Fibroblast of skin of left biceps (primary cell): ENCODE measurements at places on chromosomes 1 and 21.

DNA sequence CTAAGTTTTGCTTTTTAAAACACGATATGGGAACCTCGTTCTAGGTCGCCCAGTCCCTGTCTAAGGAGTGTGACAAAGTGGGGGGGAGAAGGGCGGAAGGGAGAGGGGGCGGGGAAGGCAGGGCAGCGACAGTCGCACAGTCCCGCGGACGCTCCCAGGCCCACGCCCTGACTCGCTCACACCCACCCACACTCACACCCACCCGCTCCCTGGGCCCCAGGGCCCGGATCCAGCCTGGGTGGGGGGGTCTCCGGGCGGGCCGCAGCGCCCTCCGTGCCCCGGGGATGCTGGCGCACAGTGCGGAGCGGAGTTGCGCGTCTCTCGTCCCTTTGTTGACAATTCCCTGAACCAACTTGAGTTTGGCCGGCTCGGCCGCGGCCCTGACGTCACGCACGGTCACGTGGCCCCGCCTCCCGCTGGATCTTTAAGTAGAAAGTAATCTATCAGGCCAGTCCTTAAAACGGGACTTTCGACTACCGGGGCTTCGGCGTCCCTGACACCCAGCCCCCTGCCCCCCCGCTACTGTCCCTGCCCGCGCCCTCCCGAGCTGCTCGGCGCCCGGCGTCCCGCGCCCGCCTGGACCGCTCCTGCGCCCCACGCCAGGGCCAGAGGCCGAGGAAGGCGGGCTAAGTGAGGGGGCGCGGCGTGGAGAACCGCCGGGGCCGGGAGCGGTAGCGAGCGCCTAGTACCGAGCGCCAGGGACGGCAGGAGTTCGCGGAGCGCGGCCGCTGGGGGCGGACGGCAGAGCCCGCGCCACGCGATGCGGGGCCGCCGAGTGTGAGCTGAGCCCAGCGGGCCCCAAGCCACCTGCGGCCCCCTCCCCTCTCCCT lies at the start of gene FOXD3:
Gene FOXD3 (plus strand): TSS at position 454 of the 830 bp plus-strand sequence. CDS start 492 bp downstream, outside the sequence.
- no peak for DNase-seq

GRCh38 chr1:14603645-14604044 lies 5.2 kb downstream of the KAZN start:
- no peak for DNase-seq

DNA sequence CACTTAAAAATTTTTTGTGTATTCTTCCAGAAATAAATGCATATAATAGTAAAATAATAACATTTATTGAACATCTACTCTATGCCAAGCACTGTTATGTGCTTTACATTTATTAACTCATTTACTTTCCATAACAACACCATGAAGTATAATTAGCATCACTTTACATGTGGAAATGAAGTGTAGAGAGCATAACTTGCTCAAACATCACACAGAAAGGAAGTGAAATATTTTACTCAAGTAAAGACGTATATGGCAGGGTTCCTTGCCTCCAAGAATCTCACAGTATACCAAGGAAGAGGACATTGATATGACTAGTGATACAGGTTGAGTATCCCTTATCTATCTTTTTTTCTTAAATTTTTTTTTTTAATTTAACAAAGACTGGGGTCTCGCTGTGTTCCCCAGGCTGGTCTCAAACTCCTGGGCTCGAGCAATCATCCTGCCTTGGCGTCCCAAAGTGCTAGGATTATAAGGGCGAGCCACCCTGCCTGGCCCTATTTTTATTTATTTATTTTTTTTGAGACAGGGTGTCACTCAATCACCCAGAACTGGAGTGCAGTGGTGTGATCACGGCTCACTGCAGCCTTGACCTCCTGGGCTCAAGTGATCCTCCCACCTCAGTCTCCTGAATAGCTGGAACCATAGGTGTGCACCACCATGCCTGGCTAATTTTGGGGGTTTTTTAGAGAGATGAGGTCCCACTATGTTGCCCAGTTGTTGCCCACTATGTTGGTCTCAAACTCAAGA lies 7.7 kb upstream of the CLIC4 start:
- DNase-seq: no peak

DNA sequence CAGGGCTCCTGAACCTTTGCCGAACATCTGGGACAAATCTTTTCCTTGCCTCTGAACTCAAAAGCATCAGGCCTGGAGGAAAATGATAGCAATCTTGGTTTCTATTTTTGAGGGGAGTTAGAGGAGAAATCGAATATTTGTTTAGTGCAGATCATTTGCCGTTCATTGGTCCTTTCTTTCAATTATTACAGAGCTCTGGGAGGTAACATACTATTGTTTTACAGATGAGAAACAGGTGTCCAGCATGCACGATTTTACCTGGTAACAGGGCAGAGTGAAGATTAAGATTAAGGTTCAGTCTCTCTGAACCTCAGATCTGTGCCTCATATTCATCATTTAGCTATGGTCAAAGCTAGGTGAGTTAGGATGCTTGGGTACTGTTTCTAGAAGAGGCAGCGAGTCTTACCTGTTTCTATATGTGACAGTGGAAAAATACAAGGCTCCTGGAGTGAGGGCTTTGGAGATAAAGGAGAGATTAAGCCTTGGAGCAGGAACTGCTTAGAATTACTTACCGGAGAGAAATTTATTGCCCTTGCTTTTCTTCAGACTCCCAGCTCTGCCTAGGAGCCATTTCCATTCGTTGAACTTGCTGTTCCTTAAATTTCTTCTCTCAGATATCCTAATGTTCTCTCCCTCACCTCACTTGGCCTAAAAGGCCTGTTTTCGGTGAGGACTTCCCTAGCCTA lies 1.4 kb downstream of the PRCC start:
- no peak for DNase-seq

GRCh38 chr21:44757731-44758130 lies 43.9 kb downstream of the UBE2G2 start:
- DNase-seq: no peak

DNA sequence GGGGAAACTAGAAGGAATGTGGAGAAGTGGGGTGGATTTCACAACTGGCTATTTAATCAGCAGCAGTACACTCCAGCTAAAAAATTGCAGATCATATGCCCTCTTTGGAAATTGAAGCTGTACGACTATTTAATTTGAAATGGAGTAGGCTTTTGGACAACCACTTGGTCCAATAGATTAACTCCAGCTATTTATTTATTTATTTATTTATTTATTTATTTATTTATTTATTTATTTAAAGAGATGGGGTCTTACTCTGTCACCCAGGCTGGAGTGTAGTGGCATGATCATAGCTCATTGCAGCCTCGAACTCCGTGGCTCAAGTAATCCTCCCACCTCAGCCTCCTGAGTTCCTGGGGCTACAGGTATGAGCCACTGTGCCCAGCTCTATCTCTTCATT lies 312.3 kb downstream of the KCNH1 start:
- DNase-seq: no peak

DNA sequence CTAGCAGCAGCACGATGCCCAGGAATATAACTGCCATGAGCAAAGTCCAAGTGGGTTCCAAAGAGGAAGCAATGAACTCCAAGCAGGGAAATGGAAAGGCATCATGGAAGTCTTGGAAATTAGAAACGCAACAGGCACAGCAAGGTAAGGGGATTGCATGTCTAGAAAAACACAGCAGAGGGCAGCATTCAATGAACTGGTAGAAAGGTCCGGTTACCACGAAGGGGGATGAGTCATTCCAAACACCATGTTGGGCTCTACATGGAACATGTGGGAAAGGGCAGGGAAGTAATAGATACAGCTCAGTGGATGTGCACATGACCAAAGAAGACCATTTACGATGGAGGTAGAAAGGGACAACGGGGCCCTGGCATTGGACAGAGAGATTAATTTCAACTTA lies 36.4 kb downstream of the RXRG start:
- DNase-seq: no peak

DNA sequence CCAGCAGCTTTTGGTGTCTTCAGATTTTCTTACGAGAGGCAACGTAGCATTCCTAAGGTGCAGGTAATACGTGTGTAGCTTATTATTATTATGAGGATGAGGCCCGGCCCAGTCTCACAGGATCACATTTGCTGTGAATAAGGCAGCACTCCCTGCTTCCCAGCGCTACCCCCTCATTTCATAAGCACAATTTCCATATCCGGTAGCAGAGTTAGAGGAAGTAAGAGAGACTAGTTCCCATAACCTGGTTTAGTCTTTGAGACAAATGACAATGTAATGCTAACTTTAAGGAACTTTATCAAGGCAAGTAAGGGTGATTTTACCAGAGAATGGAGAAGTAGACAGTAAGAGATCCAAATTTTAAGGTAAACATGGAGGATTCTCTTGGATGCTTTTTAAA lies 14.6 kb upstream of the LMO4 start:
- no peak for DNase-seq

GRCh38 chr1:212759683-212760082 lies 31.9 kb downstream of the NSL1 start:
- DNase-seq: no peak

DNA sequence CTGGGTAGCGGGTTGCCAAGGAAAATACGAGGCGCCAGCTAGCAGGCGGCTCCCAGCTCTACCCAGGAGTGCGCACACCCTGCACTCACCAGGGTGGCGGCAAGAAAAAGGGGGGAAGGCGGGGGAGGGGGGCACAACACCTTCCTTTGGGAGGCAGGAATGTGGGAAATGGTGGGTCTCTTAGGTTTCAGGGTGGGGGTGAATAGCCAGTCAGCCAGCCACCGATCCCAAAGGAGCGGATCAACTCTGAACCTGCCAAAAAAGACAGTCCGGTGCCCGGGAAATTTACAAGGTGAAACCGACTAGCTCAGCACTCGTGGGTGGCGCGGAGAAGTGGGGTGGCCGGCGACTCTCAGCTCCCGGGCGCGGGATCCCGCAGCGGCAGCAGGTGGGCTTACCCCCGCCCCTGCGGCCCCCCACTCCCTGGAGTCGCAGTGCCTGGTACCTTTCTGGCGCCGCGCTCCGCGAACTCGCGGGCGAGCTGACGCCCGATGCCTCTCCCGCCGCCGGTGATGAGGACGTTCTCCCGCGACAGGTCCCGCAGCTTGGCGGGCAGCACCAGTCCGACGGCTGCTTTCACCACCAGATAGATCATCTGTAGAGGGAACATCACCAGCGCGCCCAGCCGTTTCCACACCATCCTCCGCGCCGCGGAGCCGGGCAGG lies 1.2 kb downstream of the DHRS3 start:
- no peak for DNase-seq

DNA sequence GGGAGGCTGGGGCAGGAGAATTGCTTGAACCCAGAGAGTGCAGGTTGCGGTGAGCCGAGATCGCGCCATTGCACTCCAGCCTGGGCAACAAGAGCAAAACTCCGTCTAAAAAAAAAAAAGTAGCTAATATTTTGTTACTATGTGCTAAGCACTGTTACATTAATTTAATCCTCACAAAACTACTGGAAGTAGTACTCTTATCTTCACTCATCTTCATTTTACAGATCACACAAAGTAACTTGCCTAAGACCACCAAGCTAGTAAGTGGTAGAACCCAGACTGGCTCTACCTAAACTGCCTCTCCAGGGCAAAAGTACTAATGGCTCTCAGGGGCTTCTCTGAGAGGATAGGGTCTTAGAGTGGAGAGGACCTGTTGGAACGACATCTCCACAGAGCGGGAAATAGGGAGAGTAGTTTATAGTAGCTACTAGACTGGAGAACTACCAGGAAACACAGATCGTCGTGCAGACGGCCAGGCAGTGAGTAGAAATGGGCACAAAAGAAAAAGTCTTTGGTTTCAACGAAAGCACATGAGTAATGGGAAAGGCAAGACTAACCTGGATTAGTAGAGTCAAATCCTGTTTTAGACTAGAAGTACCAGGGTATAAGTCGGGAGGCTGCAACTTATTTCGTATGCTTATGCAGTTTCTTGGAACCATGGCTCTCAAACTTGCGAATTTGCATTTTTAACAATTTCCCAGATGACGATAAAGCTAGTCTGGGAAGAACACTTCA lies 1.4 kb downstream of the CLCC1 start:
- DNase-seq: no peak

- DNase-seq: no peak
Observed at GRCh38 chr1:227947386-227947675, 401 bp downstream of the WNT9A start.

GRCh38 chr1:201938440-201939035 lies 7.8 kb downstream of the LMOD1 start:
- DNase-seq: no peak

DNA sequence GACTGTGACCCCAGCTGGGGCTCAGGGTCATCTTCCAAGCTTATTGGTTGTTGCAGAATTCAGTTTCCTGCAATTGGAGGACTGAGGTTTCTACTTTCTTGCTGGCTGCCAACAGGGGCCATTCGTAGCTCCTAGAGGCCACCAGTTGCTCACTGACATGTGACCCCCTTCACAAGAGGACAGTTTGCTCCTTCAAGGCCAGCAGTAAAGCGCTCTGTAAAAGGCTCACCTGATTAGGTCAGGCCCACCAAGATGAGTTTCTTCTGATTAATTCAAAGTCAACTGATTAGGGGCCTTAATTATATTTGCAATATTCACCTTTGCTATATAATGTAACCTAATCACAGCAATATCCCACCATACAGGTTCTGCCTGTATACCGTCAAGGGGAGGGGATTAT lies 68.9 kb downstream of the SLC9A1 start:
- DNase-seq: no peak

DNA sequence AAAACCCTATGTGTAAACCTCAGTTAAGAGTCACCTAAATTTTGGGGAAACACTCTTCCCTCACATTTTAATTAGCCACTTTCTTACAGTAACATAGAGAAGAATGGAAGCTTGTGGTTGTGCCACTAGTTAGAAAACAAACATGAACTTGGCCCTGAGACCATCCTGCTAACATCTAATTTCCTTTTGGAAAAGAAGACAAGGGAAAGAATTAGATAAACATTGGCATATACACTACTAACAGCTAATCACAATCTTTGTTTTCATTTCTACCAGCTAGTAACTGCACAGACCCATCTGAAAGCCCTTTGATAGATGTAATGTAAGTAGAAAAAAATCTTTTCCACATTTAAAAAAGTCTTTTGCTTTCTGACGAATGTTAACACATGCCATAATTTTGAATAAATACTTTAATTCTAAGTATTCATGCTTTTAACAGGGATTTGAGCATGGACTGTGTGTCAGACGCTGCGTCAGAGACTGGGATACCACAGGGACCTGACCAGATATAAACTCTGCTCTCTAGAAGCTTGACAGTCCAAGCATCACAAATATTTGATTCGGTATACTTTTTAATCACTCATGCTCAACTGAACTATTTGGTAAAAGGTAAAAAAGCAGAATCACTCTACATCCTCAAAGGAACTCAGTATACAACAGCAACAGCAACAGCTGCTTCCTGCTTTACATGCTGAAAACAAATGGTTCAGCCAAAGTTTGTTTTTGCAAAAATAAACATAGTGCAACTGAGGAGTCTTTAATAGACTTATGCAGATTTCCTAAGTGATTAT lies 30.2 kb downstream of the DPH5 start:
- DNase-seq: no peak
